ENCODE measurements at places on chromosomes 2 and 18.

DNA sequence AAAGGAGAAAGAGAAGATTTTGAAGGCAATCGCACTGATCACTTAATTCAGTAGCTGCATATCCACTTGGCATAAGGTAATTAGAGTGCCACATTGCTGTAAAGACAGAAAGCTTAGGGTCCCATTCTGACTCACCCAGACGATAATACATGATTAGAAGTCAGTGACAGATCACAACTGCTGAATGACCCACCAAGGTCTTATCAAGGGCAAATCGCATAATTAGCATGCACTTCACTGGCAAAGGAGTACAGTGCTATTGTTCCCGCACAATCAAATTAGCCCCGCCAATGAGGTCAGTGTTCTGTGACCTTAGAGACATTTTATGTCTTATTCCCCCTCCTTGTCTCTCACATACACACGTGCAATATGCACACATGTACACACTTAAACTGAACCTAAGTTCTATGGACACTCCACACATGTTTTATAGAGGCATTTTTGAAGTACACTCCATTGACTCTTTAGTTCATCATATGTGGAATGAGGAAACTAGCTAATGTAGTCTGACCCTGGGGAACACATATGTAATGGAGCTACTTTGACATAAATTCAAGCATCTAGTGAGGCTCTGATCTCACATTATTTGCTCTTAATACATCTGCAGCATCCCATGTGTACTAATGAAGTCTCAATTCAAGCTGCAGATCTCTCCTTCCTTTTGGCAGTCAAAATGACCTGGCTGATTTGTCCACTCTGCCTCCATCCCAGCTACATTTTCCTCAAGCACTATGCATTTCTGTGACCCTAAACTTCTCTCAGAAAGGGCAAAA, 673.8 kb upstream of the FANCL start:
- DNase-seq: no peak

DNA sequence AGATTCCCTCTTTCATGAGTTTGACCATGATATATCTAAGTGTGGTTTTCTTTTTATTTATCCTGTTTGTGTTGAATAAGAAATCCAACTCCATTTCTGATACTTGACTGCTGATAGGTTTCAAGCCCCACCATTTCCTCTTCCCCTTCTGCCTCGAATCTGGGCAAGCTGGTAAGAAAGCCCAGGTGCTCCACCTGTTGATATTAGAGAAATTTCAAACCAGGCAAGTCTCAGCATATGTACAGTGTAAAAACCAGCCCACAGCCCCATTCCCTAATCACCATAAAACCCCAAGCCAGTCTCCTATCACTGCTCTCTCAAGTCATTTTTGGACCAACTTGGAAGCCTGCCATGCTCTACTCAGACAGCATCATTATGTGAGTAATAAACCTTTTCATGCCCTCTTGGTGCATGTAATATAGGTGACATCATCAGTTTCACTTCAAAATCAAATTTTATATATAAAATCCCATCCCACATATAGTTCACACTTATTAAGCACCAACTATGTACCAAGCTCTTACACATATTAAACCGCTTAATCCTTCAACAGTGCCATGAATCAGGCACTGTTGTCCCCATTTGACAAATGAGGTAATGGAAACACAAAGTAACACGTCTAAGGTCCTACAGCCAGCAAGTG, 46.6 kb downstream of the SMAD2 start:
- no peak for DNase-seq

DNA sequence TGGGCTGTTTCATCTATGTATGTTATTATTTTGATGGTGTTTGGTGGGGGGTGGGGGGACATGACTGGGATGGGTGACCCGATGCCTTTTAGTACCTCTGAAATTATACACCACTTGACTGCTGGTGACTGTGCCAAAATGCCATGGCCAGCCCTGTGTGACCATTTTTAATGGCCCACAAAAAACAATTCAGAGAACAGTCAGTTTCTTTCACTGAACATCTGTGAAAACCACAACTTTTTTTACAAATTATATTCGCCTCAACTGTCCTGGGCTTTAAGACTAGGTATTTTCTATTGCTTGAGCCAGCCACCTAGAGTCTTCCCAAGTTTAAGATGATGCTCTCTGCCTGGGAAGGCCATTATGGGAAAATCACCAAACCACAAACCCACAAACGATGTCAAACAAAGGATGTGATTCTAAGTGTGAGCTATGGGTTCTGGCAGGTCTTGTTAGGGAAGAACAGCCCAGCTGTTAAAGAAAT, 33.9 kb downstream of the FN1 start:
- no peak for DNase-seq

DNA sequence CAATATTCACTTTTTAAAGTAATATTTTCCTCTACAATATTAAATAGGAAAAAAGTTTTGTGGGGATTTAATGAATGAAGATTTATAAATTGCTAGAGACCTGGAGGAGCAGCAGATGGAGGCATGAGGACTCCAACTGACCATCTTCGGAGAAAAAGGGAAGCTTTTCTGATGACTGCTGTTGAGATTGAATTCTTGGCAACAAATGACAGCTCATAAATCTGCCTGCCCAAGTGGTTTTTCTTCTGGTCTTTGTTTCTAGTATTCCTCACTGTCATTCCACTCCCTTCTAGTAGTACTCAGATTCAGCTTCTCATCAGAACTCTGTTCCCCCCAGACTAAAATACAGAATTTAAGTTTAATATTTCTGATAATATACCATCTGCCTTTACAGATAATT, 157.0 kb downstream of the EML6 start:
- no peak for DNase-seq

- no peak for DNase-seq
Observed at GRCh38 chr2:43592443-43592842, 3.4 kb downstream of the THADA start.

All from activated gamma-delta T cell (primary cell).